ENCODE measurements at places on chromosomes 3 and 15. TPM values are rescaled to one million over a fixed set of nuclear protein-coding genes. Genes with fewer than 3 reads are reported as not detected.

HTR3E gene
- polyA plus RNA-seq: 2.7 TPM

CHST2 gene
- not detected for polyA plus RNA-seq

NGLY1 gene
- polyA plus RNA-seq: 40.5 TPM

CLDN18 gene
- 0.45 TPM for polyA plus RNA-seq

TAGLN3 gene
- not detected for polyA plus RNA-seq

OR5K2 gene
- polyA plus RNA-seq: not detected

RBM5 gene
- polyA plus RNA-seq: 57.1 TPM

ABI3BP gene
- not detected for polyA plus RNA-seq

FAM162A gene
- polyA plus RNA-seq: 97.7 TPM

CACNA1D gene
- polyA plus RNA-seq: 8.7 TPM

CSPG4 gene
- polyA plus RNA-seq: 0.54 TPM

SGO1 gene
- polyA plus RNA-seq: 1.6 TPM

SELENOK gene
- polyA plus RNA-seq: 56.4 TPM

HES1 gene
- 17.0 TPM for polyA plus RNA-seq

NEK10 gene
- 0.79 TPM for polyA plus RNA-seq

HACD3 gene
- polyA plus RNA-seq: 7.3 TPM

POMGNT2 gene
- polyA plus RNA-seq: 7.7 TPM

SETD2 gene
- 38.3 TPM for polyA plus RNA-seq

KLHL40 gene
- 0.01 TPM for polyA plus RNA-seq

CCR9 gene
- polyA plus RNA-seq: 1.1 TPM

LRRK1 gene
- polyA plus RNA-seq: 6.3 TPM

RHOA gene
- 368 TPM for polyA plus RNA-seq

EPHA3 gene
- under 0.01 TPM for polyA plus RNA-seq

C2CD4A gene
- not detected for polyA plus RNA-seq

XCR1 gene
- 0.13 TPM for polyA plus RNA-seq

FBXL22 gene
- polyA plus RNA-seq: not detected

ANKRD34C gene
- not detected for polyA plus RNA-seq

VILL gene
- 116 TPM for polyA plus RNA-seq

SLC27A2 gene
- polyA plus RNA-seq: 15.7 TPM

PRICKLE2 gene
- 0.54 TPM for polyA plus RNA-seq

MYH15 gene
- polyA plus RNA-seq: 0.27 TPM

All from small intestine (tissue), 16 donors.